ENCODE measurements at places on chromosomes 1 and 21. TPM values are rescaled to one million over a fixed set of nuclear protein-coding genes. Genes with fewer than 3 reads are reported as not detected.

Gene AMY1C
- not detected for total RNA-seq

Gene TSPEAR
- total RNA-seq, result not detected

Gene ETV3L
- total RNA-seq, result 0.10 TPM

Gene CLDN17
- total RNA-seq, result not detected

Gene PRRX1
- not detected for total RNA-seq

Gene SNX7
- 0.42 TPM for total RNA-seq

Gene RCAN3
- 122 TPM for total RNA-seq

Gene TINAGL1
- total RNA-seq, result not detected

Gene SPRR2B
- not detected for total RNA-seq

Gene ZNF648
- not detected for total RNA-seq

Gene CHI3L2
- 12.9 TPM for total RNA-seq

Gene OR2T2
- total RNA-seq, result 0.42 TPM

Gene GJC2
- total RNA-seq, result 0.84 TPM

Gene MRPL37
- 28.5 TPM for total RNA-seq

Gene GRIK1
- not detected for total RNA-seq

Gene KCNA3
- 143 TPM for total RNA-seq

Gene SH3BP5L
- total RNA-seq, result 8.7 TPM

Gene GJA4
- 0.10 TPM for total RNA-seq

Gene FCRLB
- total RNA-seq, result 1.0 TPM
